NCI-H2081 treated with DMSO at 0.1 percent for 48 hours (cell line): ENCODE measurements at places on chromosomes 4 and X.
A peak's percentile ranks its signal among the peaks of the same experiment; 100 is the strongest.

DNA sequence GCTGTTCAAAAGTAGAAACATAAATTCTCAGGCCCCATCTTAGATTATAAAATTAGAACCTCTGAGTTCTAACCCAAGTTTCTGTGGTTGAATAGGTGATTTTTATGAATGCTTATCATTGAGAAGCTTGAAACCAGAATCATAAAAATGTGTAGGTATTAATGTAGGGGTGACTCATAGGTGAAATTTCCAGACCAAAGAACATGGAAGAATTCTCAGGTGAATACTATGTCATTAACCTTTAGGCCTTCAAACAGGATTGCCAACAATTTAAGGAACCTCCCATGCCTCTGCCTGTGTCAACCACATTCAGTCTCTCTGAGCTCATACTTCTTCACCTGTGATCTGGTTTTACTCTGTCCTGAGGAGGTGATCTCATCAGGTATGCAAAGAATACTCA, 177.8 kb downstream of the NPFFR2 start:
- no peak for DNase-seq

- DNase-seq, result no peak
Observed at GRCh38 chr4:123110147-123110546, 187.8 kb upstream of the NUDT6 start.

GRCh38 chr4:167222099-167222498, 12.2 kb downstream of the SPOCK3 start:
- DNase-seq, result no peak

GRCh38 chr4:118743867-118744266, 58.7 kb downstream of the METTL14 start:
- DNase-seq, result no peak

- DNase-seq, result no peak
Observed at GRCh38 chr4:143721317-143721716, 20.8 kb upstream of the FREM3 start.

- DNase-seq, result no peak
Observed at GRCh38 chr4:112296949-112297880, at the start of gene ALPK1. ALPK1 (plus strand) TSS chr4:112297369.

DNA sequence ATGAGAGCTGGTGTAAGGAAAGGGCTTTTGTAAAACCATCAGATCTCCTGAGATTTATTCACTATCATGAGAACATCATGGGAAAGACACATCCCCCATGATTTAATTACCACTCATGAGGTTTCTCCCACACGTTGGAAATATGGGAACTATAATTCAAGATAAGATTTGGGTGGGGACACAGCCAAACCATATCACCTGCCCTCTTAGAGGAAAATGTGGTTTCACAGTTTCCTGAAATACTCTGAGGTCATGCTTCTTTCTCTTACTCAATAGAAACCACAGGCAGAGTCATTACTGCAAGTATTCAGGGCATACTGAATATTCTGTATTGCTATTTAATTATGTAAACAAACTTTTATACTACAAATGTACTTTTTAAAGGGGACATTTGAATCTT, 1453.3 kb downstream of the PCDH18 start:
- DNase-seq, result no peak

DNA sequence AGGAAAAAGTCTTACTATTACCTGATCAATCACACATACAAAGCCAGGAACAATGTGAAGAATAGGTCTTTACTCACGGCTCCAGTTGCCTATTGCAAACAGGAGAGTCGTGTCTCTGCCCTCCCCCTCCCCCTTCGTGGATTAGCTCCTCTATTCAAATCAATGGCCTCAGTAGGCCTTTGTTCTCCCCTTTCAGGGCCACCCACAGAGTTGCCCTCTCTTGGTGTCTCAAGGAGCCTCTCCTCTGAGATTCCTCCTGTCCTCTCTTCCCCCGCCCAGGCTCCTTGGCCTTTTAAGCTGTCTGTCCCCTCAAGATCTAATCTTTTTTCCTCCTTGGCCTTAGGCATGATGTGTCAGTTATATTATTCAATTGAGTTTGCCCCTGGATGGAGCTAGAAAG, 107.2 kb upstream of the NALF2 start:
- DNase-seq, result no peak

- no peak for DNase-seq
Observed at GRCh38 chr4:186726426-186727168, 2.9 kb upstream of the FAT1 start.

DNA sequence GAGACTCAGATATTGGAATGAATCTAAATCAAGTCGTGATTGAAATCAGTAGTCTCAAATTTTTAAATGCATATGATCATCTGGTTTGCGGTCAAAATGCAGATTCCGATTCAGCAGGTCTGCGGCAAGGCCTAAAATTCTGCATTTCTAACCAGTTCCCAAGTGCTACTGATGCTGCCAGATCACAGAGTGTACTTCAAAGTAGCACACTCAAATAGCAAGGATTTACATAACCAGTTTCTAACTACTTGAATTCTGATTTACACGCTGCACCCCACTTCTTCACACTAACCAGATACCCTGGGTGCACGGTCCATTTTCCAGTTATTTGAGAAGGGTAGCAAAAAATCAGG, 752 bp downstream of the MBTPS2 start:
- DNase-seq, result no peak

GRCh38 chrX:19334945-19335626, 8.6 kb upstream of the PDHA1 start:
- DNase-seq, result peak; percentile 4

DNA sequence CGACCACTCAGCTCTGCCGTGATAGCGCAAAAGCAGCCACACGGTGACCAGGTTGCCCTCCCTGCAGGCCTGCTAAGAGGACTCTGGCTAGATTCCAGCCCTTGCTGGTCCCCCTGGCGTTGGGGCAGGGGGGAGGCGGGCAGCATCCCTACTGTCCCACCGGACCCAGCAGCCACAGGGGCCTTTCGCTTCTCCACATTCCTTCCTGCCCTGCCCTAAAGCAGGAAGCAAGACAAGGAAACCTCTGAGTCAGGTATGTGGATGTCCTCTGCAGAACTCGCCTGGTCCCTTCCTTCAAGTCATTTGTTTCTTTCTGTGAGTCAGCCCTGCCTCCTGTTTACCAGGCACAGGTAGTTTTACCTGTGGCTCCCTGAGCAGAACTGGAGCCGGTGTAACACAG, 60.2 kb upstream of the CLDN34 start:
- no peak for DNase-seq

DNA sequence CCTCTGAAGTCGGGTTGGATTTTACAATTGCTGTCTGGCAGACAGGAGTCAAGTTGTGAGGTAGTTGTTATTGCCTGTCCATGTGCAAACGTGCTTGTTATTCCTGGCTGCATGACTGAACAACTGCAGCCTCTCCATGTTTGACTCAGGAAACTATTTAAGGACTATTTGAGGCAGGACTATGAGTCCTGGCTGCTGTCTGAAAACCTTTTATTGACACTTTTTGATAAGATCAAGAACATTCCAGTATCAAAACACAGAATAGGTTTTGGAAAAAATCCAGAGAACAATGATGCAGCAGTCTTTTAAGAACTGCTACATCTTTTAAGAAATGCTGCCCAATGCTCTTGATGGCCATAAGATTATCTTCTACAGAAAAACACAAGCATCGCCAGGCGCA, 10.0 kb upstream of the SPRY1 start:
- DNase-seq, result no peak

DNA sequence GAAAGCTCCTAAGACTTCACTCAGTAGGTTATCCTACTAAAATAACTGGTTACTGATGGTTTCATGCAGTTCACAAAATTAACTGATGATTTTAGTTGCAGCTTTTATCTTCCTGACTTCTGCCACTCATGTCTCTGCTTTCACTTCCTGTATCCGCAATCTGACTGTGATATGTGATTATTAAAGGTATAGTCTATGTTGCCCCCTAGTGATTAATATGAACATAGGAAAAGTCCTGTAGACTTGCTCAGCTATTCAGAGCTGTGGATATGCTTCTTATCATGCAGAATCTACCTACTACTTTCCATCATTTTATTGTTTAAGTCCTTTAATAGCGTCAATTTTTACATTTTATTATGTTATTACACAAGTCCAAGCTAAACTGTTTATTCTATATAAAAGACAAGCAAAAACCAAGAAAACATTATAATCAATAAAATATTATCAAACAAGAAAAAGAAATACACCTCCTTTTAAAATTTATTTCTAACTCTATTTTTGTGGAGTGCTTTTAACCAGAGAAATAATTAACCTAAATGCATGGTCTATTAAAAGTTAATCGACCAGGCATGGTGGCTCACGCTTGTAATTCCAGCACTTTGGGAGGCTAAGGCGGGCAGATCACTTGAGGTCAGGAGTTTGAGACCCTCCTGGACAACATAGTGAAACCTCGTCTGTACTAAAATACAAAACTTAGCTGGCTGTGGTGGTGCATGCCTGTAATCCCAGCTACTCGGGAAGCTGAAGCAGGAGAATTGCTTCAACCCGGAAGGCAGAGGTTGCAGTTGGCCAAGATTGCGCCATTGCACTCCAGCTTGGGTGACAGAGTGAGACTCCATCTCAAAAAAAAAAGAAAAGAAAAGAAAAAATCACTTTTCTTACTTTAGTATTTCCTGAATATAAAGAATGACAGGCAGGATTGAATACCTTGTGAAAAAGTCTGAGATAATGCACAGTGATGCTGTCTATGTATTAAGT, 40.4 kb upstream of the TLR2 start:
- DNase-seq, result peak; percentile 11

DNA sequence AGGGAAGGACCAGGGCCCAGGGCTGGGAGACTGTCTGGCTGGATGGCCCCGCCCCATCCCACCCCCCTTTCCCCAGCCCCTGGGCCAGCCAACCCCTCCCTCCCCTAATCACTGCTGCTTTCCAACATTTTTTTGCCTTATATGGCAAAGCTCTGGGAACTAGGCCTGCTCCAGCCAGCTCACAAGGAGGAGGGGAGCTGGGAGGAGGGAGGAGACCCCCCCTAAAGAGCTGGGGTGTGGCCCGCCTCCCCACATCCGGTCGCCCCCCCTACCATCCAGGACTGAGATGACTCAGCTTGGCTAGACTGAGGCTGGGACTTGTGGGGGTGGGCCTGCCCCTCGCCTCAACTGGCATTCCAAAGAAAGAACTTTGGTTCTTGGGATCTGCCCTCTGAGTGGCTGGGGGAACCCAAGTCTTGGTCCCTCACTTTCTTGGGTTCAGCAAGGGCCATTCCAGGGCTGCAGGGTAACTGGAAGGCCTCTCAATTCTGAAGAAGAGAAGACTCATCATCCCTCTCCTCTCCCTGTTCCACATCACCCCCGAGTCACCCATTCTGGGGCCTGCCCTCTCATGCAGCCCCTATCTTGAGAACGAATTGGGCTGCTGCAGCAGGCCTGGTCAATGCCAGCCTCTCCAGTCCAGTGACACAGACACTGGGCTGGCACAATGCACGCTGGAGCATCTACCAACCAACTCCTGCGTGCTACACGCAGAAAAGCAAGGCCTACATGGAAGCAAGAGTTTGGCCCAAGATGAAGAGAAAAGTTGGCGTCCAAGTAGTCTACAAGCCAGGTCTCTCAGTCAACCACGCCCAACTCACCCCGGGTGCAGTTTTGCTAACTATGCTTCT, 4.8 kb downstream of the FLNA start:
- DNase-seq, result no peak

DNA sequence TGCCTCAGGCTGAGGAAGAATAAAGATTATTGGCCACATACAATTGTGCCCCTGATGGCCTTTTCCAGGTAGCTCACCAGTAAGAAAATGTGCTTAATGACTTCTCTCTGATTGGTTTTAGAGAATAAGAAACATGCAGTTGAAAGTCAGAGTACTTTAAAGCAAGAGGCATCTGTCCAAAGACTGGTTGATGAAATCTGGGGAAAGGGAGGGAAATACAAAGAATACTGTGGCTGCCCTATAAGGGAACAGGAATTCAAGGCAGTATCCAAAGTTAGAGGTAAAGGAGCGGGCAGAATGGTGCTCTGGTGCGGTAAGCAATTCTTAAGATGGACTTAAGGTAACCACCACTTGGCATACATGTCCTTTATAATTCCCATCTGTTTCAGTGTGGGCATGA, 11.4 kb downstream of the PBDC1 start:
- DNase-seq, result no peak

- DNase-seq, result no peak
Observed at GRCh38 chrX:98065151-98065550, 1181.4 kb downstream of the RPA4 start.

DNA sequence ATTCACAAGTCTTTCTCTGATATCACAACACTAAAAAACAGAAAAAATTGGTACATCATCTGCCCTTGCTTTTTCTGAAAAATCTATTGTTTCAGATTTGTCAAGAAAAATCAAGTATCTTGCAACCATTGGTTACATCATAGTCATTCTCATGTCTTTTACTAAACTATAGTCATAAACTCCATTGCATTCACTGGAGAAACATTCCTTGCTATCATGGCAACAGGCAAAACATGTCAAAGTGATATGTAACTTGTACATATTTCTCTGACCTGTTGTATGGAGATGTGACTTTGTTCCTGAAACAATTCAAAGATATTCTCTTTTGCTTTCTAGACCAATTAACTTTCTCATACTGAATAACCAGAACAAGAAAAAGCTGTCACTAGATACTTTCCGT, 121.9 kb upstream of the ANK2 start:
- no peak for DNase-seq

DNA sequence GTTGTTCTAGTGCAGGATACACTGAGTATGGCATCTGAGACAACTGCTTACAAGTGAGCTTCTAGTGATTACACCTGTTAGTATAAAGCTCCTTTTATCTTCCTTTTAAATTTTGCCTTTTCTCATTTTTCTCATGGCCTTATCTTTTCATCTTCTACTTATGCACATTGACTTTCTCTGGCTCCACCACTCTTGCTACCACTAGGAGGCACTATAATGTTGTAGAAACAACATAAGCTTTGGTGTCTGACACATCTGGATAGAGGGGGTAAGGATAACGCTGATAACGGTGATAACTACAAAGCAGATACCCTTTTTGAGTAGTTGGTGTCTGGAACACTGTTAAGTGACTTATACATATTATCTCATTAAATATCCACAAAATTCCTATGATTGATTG, 187.4 kb upstream of the TEX13C start:
- no peak for DNase-seq

DNA sequence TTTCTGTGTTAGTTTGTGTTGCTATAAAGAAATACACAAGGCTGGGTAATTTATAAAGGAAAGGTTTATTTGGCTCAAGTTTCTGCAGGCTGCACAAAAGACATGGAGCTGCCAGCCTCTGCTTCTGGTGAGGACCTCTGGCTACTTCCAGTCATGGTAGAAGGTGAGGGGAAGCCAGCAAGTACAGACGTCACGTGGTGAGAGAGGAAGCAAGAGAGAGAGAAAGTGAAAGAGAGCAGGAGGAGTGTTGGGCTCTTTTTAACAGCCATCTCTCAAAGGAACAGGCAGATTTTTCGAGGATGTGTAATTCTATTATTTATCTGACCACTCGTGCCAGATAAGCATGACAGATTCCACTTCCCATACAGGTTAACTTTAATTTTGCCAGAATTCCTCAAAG, 1199.1 kb downstream of the ADGRL3 start:
- no peak for DNase-seq

DNA sequence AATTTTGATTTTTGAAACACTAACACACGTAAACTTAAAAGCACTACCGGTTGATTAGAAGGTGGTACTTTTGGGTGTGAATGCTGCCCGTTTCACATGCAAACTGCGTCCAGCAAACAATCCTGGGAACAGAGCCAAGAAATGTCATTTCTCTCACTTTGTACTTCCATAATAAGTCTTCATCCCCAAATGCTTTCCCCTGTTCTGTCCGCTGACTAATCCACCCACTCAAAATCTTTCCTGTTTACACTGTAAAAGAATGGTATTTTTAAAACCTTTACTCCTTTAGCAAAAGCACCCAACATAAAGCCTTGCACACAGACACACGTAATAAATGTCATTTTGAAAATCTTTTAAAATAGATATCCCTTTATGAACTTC, 39.1 kb upstream of the PDLIM5 start:
- DNase-seq, result no peak

- no peak for DNase-seq
Observed at GRCh38 chrX:41733939-41734338, 10.0 kb downstream of the GPR82 start.
